ENCODE measurements at places on chromosomes 6 and 20.

DNA sequence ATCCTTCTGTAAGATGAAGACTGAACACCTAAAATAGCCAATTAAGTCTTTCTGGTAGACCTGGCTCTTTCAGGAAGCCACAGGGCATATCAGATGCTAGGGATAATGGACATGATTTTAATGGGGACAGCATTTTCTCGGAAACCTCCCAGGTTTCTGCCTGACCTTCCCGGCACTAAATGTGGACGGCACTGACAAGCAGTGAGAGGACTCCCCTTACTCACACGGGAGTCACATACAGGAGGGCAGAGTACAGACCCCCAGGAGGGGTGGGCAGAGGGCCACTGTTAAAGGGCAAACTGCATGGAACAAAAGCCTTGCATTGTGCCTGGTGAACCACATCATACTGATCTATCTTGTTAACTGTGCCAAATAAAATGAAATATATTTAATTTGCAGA, 19.9 kb downstream of the PSMG4 start:
- H3K4me3 ChIP-seq, result no peak overlapping the region
- no peak overlapping the region for H3K27ac ChIP-seq
- DNase-seq, result no peak
- H3K36me3 ChIP-seq, result peaks cover 16% of the 10 kb centered on the region

- no peaks in the 10 kb centered on the region for H3K4me1 ChIP-seq
- no peaks in the 10 kb centered on the region for H3K27me3 ChIP-seq
- no peak overlapping the region for H3K4me3 ChIP-seq
- no peak overlapping the region for H3K27ac ChIP-seq
- DNase-seq, result no peak
These were observed 39.1 kb downstream of the PGM3 start for GRCh38 chr6:83153883-83154521.

DNA sequence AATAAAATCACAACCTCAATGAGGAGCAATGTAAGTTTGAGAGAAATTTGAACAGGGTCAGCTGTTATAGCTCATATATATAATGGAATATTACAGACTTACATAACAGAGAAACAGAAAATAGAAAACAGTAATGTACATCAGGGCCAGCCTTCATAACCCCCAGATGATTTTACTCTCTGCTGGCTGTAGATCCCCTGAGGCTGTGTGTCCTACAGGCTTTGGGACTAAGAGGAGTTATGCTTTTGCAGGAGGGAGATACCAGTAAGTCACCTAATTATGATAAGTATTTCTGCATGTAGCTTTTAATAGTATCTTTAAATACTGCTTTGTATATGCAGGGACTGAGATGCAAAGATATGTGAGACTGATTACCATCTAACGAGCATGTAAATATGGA, 105.8 kb upstream of the ASCC3 start:
- no peaks in the 10 kb centered on the region for H3K4me1 ChIP-seq
- no peaks in the 10 kb centered on the region for H3K36me3 ChIP-seq
- no peaks in the 10 kb centered on the region for H3K27me3 ChIP-seq
- H3K4me3 ChIP-seq, result no peak overlapping the region
- DNase-seq, result no peak

DNA sequence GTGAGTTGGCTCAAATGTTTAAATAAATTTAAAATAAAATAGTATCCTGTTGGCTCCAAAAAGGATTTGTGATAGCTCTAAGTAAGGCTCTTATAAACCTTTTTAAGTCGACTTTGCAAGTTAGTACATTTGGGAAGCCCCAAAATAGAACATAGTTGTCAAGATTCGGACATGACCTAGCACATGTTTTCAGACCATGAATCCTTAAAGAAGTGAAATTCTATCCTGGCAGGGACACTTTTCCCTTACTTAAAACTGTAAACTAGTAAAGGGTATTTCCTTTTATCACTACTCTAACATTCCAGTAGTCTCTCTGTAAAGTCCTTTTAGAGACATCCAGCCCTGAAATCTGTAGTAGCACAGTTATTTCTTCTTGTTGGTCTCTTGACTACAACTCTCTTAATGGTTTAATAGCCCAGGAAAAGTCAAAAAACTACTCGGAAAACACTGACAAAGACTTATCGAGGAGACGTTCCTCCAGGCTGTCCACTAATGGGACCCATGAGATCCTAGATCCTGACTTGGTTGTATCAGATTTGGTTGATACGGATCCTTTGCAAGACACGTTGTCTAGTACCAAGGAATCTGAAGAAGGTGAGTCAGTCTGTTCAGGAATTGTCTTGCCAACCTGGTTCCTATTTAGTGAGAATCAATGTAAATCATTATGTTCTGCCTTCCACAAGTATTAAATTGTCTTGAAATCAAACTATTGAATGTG, 83.6 kb downstream of the SCAND1 start:
- no peaks in the 10 kb centered on the region for H3K4me1 ChIP-seq
- 0 out of 2 replicates have a peak, but pooled peaks cover 4% of the 10 kb centered on the region for H3K36me3 ChIP-seq
- H3K27ac ChIP-seq, result no peak overlapping the region
- H3K4me3 ChIP-seq, result no peak overlapping the region
- no peaks in the 10 kb centered on the region for H3K27me3 ChIP-seq

DNA sequence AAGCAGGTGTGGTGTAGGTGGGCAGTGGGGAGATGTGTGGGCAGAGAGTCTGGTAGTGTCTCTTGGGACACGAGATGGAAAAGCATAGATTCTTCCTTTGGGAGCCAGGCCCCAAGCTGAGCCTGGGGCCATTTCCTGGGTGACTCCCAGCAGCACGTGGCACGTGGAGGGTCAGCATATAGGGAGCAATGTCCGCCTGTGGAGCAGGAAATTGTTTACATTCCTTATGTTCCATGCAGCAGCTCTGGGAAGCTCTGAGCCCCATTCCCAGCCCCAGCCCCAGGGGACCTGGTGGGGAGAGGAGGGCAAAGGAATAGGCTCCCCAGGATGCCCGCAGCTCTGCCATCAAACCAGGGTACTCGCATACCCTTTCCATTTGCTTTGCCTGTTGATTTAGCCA, 57.6 kb downstream of the DAAM2 start:
- no peak overlapping the region for H3K27ac ChIP-seq
- H3K4me1 ChIP-seq, result peaks cover 12% of the 10 kb centered on the region
- no peak overlapping the region for H3K4me3 ChIP-seq
- H3K27me3 ChIP-seq, result no peaks in the 10 kb centered on the region

DNA sequence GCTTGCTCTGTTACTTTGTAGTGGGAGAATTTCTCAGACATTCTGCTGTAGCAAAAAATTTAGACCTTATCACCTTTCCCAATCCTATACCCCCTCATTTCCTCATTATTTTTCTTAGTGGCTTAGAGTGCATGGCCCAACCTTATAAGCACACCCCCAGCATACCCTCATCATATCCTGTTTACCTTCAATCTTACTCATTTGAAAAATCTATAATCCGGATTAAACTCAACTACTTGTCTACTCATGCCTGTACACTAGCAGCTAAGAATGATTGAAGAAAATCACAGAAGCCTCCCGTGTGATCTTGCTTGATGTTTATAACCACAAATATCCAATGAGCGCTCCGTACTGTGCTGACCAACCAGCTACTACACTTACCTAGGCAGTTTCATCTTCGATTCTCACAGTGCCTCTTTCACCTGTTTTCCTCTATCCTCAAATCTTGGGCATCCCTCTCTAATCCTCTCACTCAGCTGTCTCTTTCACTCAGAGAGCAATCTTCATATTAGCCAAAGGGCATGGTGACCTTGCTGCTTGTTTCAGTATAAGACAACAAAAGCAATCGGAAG, 36.6 kb downstream of the AIG1 start:
- H3K27ac ChIP-seq, result no peak overlapping the region
- H3K36me3 ChIP-seq, result no peaks in the 10 kb centered on the region
- H3K4me1 ChIP-seq, result peaks cover 17% of the 10 kb centered on the region
- no peak for DNase-seq

- H3K4me1 ChIP-seq, result peaks cover 47% of the 10 kb centered on the region
- peaks cover 47% of the 10 kb centered on the region for H3K36me3 ChIP-seq
- H3K4me3 ChIP-seq, result no peak overlapping the region
- DNase-seq, result no peak
These were observed 38.8 kb upstream of the ID1 start for GRCh38 chr20:31566319-31566657.

DNA sequence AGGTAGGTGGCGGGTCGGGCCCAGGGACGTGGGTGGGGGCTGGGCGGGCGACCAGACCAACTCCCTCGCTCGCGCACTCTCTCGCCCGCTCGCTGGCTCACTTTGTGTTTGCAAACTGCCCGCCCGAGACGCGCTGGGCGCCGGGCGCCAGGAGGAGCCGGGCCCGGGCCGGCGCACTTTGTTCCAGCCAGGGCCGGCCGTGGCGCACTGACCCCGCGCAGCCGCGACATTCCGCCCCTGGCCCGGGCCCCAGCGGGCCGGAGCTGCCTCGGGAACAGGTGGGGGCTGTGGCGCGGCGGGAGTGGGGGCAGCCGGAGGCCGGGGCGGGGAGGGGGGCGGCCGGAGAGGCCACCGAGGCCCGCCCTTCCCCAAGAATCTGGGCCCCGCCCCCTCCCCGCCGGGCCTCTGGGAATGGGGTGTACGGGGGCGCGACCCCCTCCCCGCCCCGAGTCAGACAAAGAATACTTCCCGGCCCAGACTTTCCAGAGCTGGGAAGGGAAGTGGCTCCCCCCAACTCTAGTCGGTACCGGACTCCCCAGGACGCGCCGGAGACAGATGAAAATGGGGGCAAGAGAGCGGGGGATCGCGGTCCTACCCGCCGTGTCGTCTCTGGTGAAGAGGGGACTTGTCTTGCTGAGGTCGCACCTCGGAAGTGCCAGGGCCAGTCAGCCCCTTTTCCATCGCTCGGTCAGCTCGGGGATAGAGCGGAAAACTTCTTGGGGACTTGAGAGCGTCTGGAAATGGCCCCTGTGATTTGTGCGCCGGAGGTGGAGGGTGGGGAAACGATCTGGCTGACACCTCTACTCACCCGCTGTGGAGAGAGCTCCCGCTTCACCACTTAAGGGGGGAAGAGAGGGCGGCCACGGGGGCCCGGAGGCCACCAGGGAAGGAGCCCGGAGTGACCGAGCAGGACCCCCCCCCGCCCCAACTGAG, 951 bp downstream of the FOXP4 start:
- no peaks in the 10 kb centered on the region for H3K27me3 ChIP-seq
- H3K36me3 ChIP-seq, result peaks cover 26% of the 10 kb centered on the region
- peak overlapping the region; percentile 65 for H3K27ac ChIP-seq
- H3K4me1 ChIP-seq, result peaks cover 61% of the 10 kb centered on the region
- DNase-seq, result no peak
- peak overlapping the region; percentile 99 for H3K4me3 ChIP-seq

DNA sequence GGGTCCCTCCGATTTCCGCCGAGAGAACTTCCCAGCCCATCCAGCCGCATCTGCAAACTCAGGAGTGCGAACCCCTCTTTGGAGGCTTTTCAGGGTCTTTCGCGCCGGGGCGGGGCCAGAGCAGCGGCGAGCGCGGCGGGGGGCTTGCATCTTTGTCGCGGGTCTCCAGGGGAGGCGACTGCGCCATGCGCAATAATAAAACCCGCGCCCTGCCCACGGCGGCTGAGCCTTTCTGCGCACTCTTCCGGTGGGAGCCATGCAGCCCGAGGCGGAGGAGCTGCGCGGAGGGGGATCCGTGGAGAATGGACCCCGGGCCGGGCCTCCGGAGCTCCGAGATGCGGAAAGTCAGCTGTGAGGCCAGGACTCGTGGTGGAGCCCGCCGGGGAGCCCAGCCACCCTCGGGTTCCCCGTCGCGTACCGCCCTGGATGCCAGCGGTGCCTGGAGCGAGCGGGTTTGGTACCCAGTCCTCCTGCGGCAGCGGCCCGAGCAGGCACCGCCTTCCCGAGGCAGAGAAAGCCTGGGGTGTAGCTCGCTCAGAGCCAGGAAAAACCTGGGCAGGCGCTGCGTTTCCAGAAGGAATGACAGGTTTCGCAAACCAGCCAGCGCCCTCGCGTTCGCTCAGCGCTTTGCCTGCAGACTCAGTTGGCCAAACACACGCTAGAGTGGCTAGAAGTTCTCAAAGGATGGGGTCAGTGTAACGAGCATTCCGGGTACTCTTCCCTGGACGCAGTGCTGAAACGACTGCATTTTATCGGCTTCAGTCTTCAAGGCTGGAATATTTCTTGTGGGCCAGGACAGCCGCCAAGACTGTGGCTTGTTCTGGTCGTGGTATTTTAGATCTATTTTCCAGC, 1.2 kb downstream of the AKAP12 start:
- H3K4me3 ChIP-seq, result peak overlapping the region; percentile 53
- peaks cover 9% of the 10 kb centered on the region for H3K4me1 ChIP-seq

DNA sequence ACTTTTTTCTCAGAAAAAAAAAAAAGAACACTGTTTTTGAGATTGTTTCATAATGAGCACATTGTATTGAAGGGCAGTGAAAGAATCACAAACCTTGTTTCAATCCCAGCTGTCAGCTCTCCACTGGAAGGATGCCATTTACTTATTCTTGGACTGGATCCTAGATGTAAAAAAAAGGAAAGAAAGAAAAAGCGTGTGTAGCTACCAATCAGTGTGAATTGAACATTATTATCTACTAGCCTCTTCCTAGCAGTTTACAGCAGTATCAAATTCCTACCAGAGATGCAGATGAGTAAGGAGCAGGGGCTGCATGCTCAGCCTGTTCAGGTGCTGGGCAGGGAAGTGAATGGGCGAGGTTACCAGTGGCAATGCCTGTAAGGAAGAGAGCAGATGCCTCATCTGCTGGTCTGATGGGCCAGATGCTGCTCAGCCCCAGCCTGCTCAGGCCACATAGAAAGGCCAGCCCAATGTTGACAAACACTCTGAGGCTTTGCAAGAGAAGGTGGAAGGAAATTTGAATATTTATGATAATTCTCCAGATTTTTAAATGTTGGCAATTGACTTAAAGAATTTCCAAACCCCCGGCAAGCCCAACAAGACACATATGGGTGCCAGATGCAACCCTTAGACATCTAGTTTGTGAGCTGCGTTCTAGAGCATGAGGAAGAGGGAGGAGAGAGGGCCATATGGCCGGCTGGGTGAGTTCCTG, 189.5 kb downstream of the IBTK start:
- H3K4me3 ChIP-seq, result no peak overlapping the region
- no peaks in the 10 kb centered on the region for H3K36me3 ChIP-seq
- H3K4me1 ChIP-seq, result no peaks in the 10 kb centered on the region

- peak; percentile 57 for DNase-seq
- H3K27me3 ChIP-seq, result no peaks in the 10 kb centered on the region
- peaks cover 15% of the 10 kb centered on the region for H3K4me1 ChIP-seq
- no peak overlapping the region for H3K27ac ChIP-seq
These were observed 19.7 kb downstream of the HLA-DOB start for GRCh38 chr6:32796848-32797776.

- H3K27me3 ChIP-seq, result peaks cover 11% of the 10 kb centered on the region
- no peaks in the 10 kb centered on the region for H3K36me3 ChIP-seq
- no peak for DNase-seq
- H3K27ac ChIP-seq, result no peak within 1 kb of the TSS
- H3K4me1 ChIP-seq, result 0 out of 2 replicates have a peak, but pooled peaks cover 8% of the 10 kb centered on the region
These were observed at the start of gene COL21A1 for GRCh38 chr6:56246881-56247653. COL21A1 (minus strand) TSS chr6:56247580; CDS start chr6:56182618, 64,962 bp downstream.

DNA sequence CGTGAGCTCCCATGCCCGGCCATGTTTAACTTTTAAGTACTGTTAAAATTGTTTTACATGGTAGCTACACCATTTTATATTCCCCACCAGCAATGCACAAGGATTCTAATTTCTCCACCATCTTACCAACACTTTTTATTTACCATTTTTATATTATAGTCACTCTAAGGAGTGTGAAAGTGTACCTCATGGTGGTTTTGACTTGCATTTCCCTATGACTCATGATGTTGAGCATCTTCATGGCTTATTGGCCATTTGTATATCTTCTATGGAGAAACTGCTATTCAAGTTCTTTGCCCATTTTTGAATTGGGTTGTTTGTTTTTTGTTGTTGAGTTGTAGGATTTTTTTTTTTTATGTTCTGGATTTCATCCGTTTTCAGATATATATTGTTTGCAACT, 15.6 kb upstream of the BPHL start:
- no peak overlapping the region for H3K27ac ChIP-seq
- H3K4me1 ChIP-seq, result no peaks in the 10 kb centered on the region
- no peak for DNase-seq
- peaks cover 15% of the 10 kb centered on the region for H3K36me3 ChIP-seq
- H3K4me3 ChIP-seq, result no peak overlapping the region
- no peaks in the 10 kb centered on the region for H3K27me3 ChIP-seq
